ENCODE measurements at places on chromosomes 12 and 14.

DNA sequence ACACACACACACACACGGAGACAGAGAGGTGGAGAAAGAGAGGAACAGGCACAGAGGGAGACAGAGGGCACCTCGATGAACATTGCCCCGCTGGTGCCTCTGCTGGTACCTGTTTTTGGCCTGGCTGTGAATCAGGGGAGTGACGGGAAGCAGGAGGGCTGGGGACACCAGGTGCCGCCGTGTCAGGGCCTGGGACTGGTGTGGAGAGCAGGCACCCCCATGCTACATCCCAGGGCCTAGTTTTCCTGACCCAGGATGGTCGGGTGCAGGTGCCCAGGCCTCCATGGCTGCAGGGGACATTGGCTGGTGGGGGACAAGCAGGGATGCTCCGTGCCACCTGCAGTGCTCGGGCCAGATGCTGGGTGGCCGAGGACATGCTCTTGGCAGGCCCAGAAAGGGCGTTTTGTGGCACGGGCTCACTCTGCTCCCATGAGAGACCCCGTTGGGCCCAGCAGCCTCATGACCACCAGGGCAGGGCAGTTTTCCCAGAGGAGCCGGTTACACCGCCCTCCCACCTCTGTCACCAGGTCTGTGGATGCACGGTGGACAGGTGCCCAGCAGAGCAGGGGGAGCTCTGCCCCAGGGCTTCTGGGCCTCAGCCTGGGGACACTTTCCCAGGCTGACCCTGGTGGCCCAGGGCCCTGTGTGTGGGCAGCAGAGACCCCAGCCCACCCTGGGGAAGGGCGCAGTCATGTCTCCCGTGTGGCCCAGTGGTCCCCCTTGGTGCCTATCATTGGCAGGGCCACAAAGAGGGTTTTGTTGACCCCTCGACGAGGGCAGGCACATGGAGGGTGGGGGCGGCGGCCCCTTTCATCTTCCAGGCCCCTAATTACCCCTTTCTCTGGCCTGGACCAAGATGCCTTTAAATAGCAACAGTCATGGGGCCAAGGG is 207.5 kb upstream of the RTL1 start:
- no peak for DNase-seq

- DNase-seq, result no peak
These were observed 52.6 kb upstream of the NID2 start for GRCh38 chr14:52121441-52121840.

DNA sequence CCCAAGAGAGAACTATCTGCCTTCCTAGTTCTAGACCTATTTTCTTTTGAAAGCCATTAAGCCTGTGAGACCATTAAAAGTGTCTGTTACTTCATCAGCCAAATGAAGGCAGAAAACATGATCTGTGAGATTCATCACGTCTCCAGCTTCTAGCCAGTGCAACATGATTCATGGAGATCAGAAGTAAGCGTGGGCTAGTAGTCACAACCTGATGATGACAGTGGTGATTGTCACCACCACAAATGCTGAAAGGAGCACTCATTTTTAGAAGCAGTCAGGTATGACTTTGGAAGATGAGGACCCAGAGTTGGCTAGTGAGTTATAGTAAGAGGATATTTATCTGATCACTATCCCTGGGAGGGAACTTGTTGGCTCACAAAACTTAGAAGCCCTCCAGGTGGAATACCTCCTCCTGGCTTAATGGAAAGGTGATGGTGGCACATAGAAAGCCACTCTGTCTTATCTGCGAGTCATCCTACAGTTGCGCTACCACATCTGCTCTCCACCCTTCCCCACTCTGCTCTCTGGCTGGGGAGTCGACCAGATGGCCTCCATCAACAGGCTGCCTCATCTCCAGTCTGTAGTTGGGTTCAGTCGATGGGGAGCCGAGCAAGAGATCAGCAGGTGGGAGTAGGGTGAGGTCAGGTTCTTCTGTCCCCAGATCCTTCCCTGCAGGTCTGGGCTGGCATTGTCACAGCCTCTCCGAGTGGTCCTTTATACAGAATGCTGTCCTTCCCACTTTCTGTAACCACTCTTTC is 317.6 kb upstream of the FKBP4 start:
- no peak for DNase-seq

DNA sequence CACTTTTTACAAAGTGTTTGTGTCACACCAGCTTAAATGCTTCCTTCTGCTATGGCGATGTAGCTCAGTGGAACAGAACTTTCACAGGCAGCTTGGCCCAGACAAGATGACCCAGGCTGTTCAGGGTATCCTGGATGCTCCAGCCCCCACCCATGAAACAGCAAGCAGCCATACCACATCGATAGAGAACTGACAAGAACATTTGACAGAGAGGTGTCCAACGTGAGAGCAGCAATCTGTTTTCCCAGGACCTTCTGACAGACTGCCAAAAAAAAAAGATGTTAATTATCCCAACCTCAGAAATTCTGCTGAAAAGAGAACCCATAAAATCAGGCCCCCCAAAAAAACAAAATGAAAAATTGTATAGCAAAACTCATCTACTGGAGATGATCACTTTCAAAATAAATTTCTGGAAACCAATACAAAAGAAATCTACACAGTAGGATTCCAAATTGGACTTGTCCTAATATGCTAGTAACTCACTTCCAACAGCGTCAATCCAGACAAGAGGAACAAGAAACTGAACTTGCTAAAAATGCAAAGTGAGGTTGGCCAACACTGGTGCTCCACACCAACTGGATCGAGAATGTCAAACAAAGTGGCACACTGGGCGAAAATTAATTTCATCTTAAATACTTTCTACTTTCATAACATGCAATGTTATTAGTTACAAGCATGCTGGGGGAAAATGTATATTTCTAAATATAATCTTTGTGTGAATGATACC is 118.8 kb downstream of the DPF3 start:
- no peak for DNase-seq

All from pons (tissue), 1 donor.